ENCODE measurements at places on chromosomes 2 and 18.

DNA sequence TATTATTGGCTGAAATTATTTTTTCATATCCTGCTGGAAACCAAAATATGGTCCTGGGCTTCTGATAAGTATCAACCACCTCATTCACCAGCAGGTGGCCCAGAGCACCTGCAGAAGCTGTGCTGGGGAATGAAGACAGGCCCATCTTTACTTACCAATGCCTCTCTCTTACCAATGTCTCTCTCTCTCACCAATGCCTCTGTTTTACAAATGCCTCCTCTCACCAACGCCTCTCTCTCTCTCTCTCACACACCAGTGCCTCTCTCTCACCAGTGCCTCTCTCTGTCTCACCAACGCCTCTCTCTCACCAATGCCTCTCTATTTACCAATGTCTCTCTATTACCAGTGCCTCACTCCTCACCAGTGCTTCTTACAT is 2.3 kb upstream of the MAL start:
- DNase-seq, result peak; percentile 54

- DNase-seq, result no peak
Observed at GRCh38 chr18:62088156-62088555, 98.7 kb downstream of the PIGN start.

- DNase-seq, result no peak
Observed at GRCh38 chr2:172655091-172655837, 80.4 kb upstream of the RAPGEF4 start.

GRCh38 chr2:84223191-84223590 is 235.9 kb downstream of the SUCLG1 start:
- DNase-seq, result no peak

GRCh38 chr2:3073704-3074103 is 303.9 kb downstream of the EIPR1 start:
- DNase-seq, result no peak

- DNase-seq, result no peak
Observed at GRCh38 chr18:52242711-52243110, 97.3 kb upstream of the DCC start.

DNA sequence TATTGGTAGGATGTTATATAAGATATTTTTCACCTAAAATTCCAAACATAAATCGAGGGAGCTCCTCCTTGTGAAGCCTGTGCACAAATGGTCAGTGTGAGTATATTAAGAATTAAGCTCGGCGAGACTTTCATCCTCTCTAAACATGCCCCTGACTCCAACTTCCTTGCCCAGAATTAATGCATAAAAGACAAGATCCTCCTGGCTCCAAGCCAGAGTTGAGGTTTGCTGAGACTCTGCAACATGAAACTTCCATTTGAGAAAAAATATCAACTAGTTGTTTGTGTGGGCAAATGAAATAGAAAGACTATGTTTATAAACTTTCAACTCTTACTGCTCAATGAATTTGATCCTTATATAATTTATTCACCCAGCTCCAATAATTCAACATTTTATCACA is 68.1 kb downstream of the CCDC178 start:
- DNase-seq, result no peak

- DNase-seq, result no peak
Observed at GRCh38 chr2:15640261-15640711, 48.6 kb downstream of the DDX1 start.

DNA sequence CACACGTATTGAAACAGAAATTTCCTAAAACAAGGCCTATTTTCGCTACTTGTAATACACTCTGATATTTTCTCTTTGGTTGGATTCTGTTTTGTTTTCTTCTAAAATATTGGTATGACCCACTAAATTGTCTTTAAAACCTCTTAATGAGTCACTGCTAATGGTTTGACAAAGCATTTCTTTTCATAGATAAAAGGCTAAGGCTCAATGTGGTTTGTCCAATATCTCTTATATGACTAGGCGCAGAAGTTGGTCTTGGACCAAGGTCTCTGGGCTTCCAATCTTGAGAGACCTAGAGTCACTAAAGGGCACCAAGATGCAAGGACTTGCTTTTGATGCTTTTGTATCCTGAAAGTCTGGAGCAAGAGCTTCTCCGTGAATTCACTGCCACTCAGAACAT is 498.2 kb upstream of the TCF4 start:
- no peak for DNase-seq

GRCh38 chr2:168566974-168567665 is 111.0 kb downstream of the CERS6 start:
- peak; percentile 19 for DNase-seq

DNA sequence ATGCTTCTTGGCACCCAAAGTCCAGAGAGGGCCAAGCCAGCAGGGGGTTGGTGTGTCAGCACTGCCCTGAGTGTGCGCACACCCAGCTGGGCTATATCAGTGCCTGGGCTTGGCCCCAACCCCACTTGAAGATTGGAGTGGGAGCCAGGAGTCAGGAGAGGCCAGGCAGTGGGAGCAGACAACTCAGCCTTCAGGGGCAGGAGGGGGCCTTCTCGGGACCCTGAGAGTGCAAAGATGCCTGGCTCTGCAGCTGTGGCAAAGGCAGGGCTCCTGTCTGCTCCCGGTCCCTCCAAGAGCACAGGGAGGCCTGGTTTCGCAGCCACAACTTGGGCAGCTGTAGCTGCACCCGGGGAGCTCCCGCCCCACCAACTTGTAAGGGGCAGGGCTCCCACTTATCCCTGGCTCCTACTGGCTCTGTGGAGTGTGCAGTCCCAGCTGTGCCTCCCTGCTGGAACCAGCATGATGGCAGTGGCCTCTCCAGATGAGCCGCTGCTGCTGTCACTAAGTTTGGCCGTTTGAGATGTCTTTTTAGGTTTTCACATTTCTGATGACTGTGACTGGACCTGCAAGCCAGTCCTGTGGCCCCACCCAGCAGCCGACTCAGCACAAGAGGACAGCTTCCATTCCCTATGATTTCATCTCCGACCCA is 148.8 kb upstream of the HS6ST1 start:
- DNase-seq, result no peak

- no peak for DNase-seq
Observed at GRCh38 chr2:183031911-183032794, 6.1 kb downstream of the NCKAP1 start.

GRCh38 chr18:58400331-58400870 is 228.5 kb downstream of the ALPK2 start:
- no peak for DNase-seq

- no peak for DNase-seq
Observed at GRCh38 chr2:68390586-68390985, 25.5 kb downstream of the PLEK start.

DNA sequence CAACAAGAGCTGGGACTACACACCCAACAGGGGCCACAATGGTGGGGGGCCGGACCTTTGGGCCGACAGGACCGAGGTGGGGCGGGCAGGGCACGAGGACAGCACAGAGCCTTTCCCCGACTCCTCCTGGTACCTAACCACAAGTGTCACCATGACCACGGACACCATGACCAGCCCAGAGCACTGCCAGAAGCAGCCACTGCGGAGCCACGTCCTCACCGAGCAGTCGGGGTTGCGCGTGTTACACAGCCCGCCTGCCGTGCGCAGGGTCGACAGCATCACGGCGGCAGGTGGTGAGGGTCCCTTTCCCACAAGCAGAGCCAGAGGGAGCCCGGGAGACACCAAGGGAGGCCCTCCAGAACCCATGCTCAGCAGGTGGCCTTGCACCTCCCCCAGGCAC is 119.5 kb downstream of the MTCL1 start:
- no peak for DNase-seq

DNA sequence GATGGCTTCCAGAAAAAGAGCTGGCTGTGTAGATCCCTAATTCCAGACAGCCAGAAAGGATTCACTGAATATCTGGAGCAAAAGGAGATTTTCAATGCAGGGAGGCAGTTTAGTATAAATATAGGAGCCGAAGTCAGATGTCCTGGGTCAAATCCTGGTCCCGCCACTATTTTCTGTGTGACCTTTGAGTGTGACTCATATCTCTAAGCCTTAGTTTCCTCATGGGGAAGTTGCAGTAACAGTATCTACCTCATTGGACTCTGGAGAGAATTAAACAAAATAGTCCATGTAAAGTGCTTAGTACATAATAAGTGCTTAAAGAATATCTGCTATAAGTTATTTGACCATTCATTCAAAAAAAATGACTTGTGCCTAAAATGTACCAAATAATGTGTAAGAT is 52.1 kb upstream of the ITGA6 start:
- no peak for DNase-seq

- DNase-seq, result no peak
Observed at GRCh38 chr2:130372833-130373807, 17.3 kb downstream of the PTPN18 start.

GRCh38 chr2:170966648-170967396 is 37.8 kb downstream of the GORASP2 start:
- DNase-seq, result peak; percentile 14

- no peak for DNase-seq
Observed at GRCh38 chr2:231015478-231015877, 19.6 kb downstream of the SPATA3 start.

DNA sequence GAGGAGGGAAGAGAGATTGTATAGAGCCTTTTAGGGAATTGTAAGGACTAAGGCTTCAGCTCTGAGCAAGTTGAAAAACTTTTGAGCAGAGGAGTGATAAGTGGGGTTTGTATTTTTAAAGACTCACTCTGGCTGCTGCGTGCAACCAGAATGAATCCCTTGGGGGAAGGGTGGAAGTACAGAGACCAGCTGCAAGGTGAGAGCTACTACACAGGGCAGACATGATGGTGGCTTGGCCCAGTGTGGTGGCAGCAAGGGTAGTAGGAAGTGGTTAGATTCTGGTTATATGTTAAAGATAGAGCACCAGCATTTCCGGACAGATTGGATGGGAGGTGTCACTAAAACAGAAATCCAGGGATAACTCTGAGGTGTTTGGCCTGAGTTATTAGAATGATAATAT is 10.1 kb upstream of the SESTD1 start:
- DNase-seq, result no peak

- DNase-seq, result no peak
Observed at GRCh38 chr18:57301573-57302559, 50.5 kb upstream of the ST8SIA3 start.

GRCh38 chr2:16126517-16127275 is 186.3 kb downstream of the MYCN start:
- DNase-seq, result no peak

GRCh38 chr2:151651274-151651673 is 83.0 kb downstream of the NEB start:
- DNase-seq, result no peak

- DNase-seq, result no peak
Observed at GRCh38 chr2:118464046-118464445, 375.8 kb downstream of the INSIG2 start.

DNA sequence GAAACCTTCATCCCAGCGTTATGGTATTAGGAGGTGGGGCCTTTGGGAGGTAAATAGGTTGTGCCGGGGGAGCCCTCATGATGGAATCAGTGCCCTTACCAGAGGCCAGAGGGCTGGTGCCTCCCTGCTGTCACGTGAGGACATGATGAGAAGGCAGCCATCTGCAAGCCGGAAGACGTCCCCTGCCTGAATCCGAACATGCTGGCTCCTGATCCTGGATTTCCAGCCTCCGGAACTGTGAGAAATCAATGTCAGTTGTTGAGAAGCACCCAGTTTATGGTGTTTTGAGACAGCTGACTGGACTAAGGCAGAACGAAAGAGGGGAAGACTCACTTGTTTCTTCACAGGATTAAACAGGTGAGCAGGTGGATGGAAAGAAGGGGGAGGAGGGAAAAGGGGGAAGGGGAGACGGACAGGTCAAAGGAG is 13.0 kb upstream of the KLF11 start:
- DNase-seq, result peak; percentile 55

DNA sequence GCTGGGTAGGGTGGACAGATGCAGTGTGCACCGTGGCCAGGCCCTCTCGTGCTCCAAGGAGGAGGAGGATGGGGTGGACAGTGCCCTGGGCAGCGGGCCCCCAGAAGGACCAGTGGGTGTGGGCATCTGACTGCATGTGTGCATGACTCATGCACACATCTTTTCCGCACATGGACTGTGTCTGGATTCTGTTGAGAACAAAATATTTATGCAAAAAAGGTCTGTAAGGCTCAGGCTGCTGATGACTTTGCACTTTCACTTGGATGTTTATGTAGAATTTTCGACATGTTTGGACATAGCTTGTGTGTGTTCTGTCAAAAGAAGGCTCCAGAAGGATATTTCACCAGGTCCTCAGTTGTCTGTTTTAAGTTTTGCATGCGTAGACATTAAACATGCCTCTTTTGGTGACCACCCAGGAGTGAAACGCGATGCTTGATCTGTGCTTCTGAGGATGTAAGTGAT is 45.6 kb downstream of the MTCL1 start:
- no peak for DNase-seq

DNA sequence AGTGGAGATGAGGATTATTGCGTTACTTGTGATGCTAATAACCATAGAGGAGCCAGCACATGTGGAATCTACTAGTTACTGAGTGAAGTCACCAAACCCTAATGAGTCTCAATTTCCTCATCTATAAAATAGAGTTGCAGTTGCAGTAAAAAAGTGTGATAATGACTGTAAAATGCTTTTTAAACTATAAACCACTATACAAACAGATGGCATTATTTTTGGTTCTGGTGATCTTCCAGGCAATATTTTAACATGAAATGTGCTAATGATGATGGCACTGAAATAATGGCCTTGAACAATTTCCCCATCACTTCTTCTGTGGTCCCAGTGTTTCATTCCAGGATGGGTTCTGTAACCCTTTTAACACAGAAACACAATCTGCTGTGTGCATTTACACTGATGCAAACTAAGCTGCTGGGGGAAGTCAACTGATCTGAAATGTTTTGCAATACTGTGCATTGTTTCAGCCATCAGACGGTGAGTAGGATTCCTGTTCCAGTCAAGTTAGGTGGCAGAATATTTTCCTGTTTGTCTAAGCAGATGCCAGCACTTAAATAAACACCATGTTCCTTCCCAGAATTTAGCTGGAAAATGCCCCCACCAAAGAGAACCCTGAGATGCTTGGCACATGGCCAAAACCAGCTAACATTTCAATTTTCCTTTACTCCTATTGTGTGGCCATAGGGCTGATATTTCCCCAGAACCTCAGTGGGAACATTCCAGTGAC is 52.6 kb downstream of the TACR1 start:
- DNase-seq, result no peak
